ENCODE measurements at places on chromosomes 7 and 10. TPM values are rescaled to one million over a fixed set of nuclear protein-coding genes. Genes with fewer than 3 reads are reported as not detected.

Gene LRRN3
- polyA plus RNA-seq = 138 TPM

Gene HDAC9
- polyA plus RNA-seq = 15.9 TPM

Gene GJD4
- polyA plus RNA-seq = not detected

Gene CCDC3
- polyA plus RNA-seq = 3.8 TPM

Gene TET1
- polyA plus RNA-seq = 5.2 TPM

Gene TMEM176A
- not detected for polyA plus RNA-seq

Gene ALOX5
- not detected for polyA plus RNA-seq

Gene GDF2
- not detected for polyA plus RNA-seq

Gene COPS6
- 89.2 TPM for polyA plus RNA-seq

Gene PLA2G12B
- polyA plus RNA-seq = not detected

Gene NXPH1
- polyA plus RNA-seq = 24.9 TPM

Gene STEAP2
- polyA plus RNA-seq = 5.9 TPM

Gene SYT15B
- not detected for polyA plus RNA-seq

Gene ZNF727
- polyA plus RNA-seq = not detected

Gene CPA4
- 8.9 TPM for polyA plus RNA-seq

Gene TACR2
- not detected for polyA plus RNA-seq

Gene NKX1-2
- 0.16 TPM for polyA plus RNA-seq

Gene ITIH2
- polyA plus RNA-seq = not detected

Gene PSMC2
- 206 TPM for polyA plus RNA-seq

Gene MCM10
- polyA plus RNA-seq = 0.70 TPM

Gene NUB1
- polyA plus RNA-seq = 48.4 TPM

Gene KIAA1549
- 14.8 TPM for polyA plus RNA-seq

Gene CFAP69
- 6.2 TPM for polyA plus RNA-seq

Gene CPA2
- polyA plus RNA-seq = 0.41 TPM

Gene KLF14
- polyA plus RNA-seq = 0.48 TPM

Gene WDFY4
- not detected for polyA plus RNA-seq

Gene CLRN3
- not detected for polyA plus RNA-seq

Gene DNAH11
- 2.1 TPM for polyA plus RNA-seq

Gene IGFBP3
- 1.6 TPM for polyA plus RNA-seq

Gene HGF
- not detected for polyA plus RNA-seq

Gene ANKRD2
- not detected for polyA plus RNA-seq

Gene KLF6
- polyA plus RNA-seq = 11.2 TPM

Gene AKR1D1
- polyA plus RNA-seq = not detected
